ENCODE measurements at places on chromosomes 7 and 10.

DNA sequence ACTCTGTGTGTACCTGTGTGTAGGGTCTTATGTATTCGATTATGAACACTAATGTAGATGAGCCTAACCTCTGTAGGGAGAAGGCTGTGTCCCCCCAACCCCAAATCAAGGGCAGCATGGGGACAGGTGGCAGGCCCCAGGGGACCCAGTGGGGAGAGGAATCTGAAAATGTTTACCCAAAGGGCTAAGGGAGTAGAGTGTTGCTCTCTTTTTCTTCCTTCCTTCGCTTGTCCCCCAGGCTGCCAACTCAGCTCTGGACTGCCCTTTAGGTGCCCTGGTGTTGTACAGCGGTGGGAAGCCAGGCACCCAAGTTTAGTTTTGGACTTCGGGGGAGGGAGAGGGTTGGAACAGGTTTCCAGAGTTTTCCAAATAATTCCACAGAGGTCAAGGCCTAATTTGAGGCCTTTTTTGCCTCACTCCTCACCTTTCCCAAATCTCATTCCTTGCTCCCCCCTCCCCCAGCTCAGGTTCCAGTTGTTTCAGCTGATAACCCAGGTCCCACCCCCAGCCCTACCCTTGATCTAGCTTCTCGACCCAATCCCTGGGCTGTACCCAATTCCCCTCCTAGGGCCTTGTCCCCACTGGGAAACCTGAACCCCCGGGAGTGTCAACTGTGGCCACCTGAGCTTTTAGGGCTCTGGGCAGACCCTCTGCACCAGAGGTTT, 9.1 kb upstream of the PAX2 start:
- no peak for DNase-seq

DNA sequence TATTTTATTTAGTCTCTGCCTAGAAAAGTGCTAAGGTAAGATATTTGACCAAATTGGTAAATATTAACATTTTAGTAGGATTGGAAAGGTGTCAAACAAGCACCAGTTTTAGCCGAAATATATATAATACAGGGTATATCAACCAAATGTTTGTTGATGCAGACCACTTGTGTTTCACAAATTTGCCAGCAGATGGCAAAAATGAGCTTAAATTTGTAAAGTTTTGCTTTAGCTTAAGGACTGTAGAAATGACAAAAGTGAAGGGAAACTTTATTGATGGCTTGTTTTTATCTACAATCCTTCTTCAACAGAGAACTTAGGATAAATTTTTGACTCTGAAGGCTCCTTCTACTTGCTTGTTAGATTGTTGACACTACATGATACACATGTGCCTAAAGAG, 4.8 kb upstream of the POLR1F start:
- DNase-seq: no peak

DNA sequence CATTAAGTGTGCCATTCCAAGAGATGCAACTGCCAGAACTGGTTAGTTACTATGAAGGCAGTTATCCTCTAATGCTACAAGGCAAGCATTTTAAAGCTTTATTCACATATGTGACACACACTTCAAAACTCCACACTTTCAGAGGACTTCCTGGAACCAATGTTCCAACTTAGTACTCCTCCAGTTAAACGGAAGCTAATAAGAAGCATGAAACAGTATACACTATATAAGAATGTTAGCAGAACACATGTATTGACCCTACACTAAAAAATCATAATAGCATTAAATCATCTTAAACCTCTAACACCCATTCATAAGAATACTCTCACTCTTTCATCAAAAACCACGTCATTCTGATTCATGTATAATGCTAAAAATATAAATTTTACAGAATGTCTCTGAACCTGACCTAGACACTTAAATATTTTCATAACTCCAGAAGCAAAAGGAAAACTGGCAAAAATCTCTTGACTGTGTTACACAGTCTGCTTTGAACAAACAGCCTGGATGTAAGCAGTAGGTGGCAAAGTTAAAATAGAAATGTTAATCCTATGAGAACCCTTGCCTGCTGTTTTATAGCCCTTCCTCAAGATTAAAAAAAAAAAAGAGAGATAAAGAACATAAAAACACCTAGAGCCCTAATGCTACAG, 135.0 kb downstream of the SEMA3C start:
- no peak for DNase-seq

- no peak for DNase-seq
These were observed 9.8 kb downstream of the USP6NL start for GRCh38 chr10:11601670-11602069.

DNA sequence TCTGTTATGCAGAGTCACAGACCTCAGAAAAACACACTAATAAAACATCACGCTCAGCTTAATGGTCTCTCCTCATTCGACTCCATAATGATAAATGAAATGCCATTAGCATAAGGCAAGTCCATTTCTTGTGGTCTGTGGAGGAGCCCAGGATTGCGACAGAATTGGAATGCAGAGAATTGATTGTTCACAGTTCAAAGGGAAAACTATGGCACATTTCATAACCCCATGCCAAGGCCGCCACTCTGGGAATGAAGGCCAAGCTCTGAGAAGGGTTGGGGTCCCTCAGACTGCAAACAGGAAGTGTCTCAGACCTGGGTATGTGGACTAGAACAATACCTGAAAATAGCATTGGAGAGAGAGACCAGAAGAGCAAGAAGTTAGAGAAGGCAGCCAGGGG, 398.9 kb downstream of the ADRA2A start:
- DNase-seq: no peak

GRCh38 chr10:58932126-58932525, 244.3 kb upstream of the PHYHIPL start:
- no peak for DNase-seq

GRCh38 chr7:24611130-24611529, 37.9 kb downstream of the PALS2 start:
- no peak for DNase-seq

DNA sequence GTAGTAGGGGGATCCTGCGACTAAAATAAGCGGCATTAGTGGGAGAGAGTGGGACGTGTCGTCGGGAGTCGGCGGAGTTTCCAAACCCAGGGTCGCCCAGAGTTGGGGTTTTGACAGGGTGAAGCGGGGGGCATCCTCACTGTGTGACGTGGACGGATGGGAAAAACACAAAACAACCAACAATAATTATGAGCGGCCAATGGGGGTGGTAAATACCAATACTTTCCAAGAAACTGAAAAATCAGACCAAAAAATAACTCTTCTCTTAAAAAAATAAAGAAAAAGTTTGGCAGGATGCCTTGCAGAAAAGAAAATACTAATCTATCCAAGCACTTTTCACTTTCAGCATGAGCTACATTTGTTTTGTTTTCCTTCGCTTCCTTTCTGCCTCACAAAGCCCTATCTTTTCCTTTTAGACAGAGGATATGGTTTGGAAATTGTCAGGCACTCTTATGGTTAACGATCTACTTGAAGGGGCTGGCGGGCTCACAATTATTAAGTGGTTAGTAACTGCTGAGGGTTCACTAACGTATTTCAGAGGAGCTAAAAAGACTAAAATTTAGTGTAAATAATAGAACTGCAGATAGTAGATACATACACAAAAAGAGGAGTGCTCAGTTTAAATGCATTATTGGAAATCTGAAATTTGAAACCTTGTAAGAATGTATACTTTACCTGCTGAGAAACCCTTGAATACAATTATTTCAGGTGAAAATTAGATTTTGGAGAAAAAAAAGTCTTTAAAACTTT, 802 bp upstream of the CDK6 start:
- DNase-seq: no peak

GRCh38 chr7:116271963-116272886, 61.9 kb downstream of the TES start:
- no peak for DNase-seq

- DNase-seq: no peak
These were observed 49.4 kb upstream of the BET1 start for GRCh38 chr7:94053532-94053931.

- DNase-seq: no peak
These were observed 7.4 kb downstream of the HK1 start for GRCh38 chr10:69285699-69286098.

- no peak for DNase-seq
These were observed 129.0 kb upstream of the ODAD2 start for GRCh38 chr10:28127881-28128280.

Data from activated CD8-positive, alpha-beta memory T cell treated with anti-CD3 and anti-CD28 coated beads for 24 hours (primary cell).